Ascending aorta (tissue), 2 donors: ENCODE measurements at places on chromosomes 7 and 10. TPM values are rescaled to one million over a fixed set of nuclear protein-coding genes. Genes with fewer than 3 reads are reported as not detected.

DNA sequence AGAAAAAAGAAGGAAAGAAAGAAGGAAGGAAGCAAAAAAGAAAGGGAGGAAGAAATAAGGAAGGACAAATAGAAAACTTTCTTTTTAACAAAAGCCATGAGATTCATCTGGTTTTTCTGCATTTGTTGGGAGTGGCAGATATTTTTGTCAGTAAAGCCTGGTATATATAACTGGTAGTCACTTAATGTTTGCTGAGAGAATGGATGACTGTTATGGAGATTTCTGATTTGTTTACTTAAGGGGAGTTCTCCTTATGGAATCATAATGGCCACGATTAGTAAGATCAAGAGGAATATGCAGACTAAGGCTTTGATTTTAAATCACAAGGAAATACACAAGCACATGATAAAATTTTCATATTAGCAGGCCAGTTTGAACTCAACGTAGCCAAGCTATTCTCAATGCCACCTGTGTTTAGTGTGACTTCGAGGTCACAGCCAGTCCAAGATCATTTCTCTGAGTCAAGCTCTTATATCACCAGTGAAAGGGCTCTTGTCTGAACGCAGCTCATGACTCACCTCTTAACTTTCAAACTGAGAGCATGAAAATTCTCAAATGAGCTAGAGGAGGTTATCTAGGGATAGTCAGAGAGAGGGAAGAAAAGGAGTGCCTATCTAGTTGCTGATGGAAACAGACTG is 445.1 kb upstream of the ZMIZ1 start:
- DNase-seq, result no peak

GRCh38 chr10:121245754-121246153 is 352.5 kb downstream of the FGFR2 start:
- DNase-seq, result no peak

DNA sequence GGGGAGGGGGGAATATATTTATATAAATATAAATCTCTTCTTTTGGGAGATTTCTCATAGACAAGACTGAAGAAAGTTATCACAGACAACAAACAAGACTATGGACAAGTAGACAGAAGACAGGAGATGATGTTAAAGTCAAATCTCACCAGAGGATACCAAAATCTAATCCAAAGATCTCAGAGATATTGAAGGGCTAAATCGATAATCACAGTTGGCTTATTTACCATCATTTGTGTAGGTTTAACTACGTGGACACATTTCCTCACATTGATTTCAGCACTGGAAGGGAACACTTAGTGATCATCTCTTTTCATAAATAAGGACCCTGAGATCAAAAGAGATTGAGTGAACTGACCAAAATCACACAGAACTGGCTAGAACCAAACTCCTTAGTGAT is 2.7 kb upstream of the INPP5F start:
- DNase-seq, result no peak

GRCh38 chr7:18962031-18962430 is 155.4 kb downstream of the TWIST1 start:
- DNase-seq, result no peak

DNA sequence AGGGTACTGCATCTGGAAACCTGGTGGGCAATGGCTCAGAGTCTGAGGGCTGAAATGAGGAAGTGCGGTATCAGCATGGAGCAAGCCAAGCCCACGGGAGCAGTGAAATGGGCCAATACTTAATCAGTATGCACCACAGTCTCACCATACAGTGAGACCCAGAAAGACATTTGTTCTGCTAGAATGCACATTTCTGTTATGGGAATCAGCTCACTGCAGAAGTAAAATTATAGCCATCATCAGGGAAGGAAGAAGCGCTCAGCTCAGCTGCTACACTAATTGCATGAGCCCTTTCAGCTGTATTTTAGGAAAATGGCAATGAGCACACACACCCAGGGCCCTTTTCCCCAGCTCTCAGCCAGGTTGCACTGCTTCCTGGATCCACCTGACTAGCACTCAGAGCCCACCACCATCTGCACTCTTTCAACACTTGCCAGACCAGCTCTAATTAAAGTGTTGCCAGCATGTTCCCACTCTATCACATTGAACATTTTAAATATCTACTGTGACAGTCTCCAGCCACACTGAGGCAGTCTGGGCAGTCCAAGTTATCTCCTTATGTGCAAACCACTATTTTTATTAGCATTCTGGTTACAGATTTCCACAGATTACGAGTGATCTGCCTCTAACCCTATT is 44.2 kb upstream of the PIK3AP1 start:
- DNase-seq, result no peak

The DENND2A gene
- 7.5 TPM for total RNA-seq
